ENCODE measurements at places on chromosomes 1 and 21. TPM values are rescaled to one million over a fixed set of nuclear protein-coding genes. Genes with fewer than 3 reads are reported as not detected.

GRCh38 chr1:62722796-62723195 is 34.6 kb upstream of the DOCK7 start:
- DNase-seq = no peak

GRCh38 chr1:155759966-155760630 is 71.2 kb downstream of the DAP3 start:
- DNase-seq = peak; percentile 55

DNA sequence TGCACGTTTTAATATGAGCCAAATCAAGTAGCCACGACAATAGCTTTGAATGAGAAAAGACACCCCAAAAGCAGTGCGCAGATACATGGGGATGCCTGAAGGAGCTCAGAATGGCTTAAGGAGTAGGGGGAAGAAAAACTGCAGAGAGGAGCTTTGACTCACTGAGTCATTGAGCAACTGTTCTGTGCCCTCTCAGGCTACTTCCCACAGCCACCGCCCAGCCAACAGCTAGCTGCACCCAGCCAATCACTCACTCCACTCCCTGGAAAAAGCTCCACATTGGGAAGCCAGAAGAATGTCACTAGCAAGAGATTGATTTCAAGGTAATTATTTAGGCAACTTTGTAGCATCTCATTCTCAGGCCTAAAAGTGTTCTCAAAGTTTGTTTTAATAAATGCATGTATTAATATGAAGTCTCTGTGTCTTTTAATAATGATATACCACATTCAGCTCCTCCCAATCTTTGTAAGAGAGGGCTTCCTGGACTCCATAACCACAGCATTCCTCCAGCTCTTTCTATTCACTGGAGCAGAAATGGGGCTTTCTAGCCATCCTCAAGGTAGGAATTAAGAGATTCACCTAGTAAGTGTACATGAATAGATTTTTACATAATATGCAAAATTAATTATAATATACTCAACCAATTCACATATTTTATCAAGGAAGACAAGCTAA is 16.8 kb downstream of the DUSP10 start:
- DNase-seq = no peak

- DNase-seq = no peak
These were observed 303.6 kb downstream of the USH2A start for GRCh38 chr1:216119600-216119999.

GRCh38 chr1:107900090-107900945 is 64.7 kb downstream of the VAV3 start:
- DNase-seq = no peak

GRCh38 chr1:207017615-207018559 is 14.7 kb downstream of the C1orf116 start:
- DNase-seq = no peak

GRCh38 chr1:68327414-68327813 is 95.1 kb upstream of the WLS start:
- DNase-seq = no peak

GRCh38 chr1:221276896-221277409 is 397.7 kb downstream of the HLX start:
- DNase-seq = no peak

Gene CNIH3
- 8.4 TPM for total RNA-seq

Measured in PC-9 (cell line).